ENCODE measurements at places on chromosomes 1 and 21. TPM values are rescaled to one million over a fixed set of nuclear protein-coding genes. Genes with fewer than 3 reads are reported as not detected.

KRTAP13-2 gene
- not detected for total RNA-seq

PLA2G2D gene
- not detected for total RNA-seq

IFI44 gene
- total RNA-seq = 37.0 TPM

TEDDM1 gene
- total RNA-seq = not detected

ADAMTS1 gene
- total RNA-seq = 4.6 TPM

MIER1 gene
- 29.9 TPM for total RNA-seq

MYOCOS gene
- not detected for total RNA-seq

REN gene
- 0.11 TPM for total RNA-seq

CNR2 gene
- total RNA-seq = not detected

Data from dermis lymphatic vessel endothelial cell (primary cell).